ENCODE measurements at places on chromosomes 4 and X. TPM values are rescaled to one million over a fixed set of nuclear protein-coding genes. Genes with fewer than 3 reads are reported as not detected.

Gene SMIM9
- not detected for total RNA-seq

DNA sequence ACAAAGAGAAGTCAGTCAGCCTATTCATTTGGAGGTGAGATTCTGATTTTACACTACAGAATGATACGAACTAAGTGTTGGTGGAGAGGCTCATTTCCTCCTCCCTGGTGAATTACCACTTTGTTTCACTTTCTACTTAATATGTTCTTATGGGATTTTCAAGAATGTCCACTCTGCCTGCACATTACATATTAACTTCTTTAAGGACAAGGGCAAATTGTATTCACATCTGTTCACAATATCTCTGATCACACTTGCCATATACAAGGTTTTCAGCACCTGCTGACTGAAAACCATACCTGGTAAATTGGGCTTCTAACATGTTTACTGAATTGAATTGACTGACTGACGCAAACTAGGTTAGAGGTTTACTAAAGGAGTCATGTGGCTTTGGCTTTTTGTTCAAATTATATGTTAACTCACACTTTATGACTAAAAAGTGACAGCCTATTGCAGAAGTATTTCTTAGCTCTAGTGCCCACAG, 188.4 kb upstream of the MBNL3 start:
- H3K27me3 ChIP-seq: no peaks in the 10 kb centered on the region
- H3K4me1 ChIP-seq: no peaks in the 10 kb centered on the region
- H3K27ac ChIP-seq: no peak overlapping the region
- no peaks in the 10 kb centered on the region for H3K36me3 ChIP-seq
- DNase-seq: no peak

- no peak overlapping the region for H3K27ac ChIP-seq
- no peak overlapping the region for H3K4me3 ChIP-seq
- H3K4me1 ChIP-seq: no peaks in the 10 kb centered on the region
- H3K36me3 ChIP-seq: no peaks in the 10 kb centered on the region
Observed at GRCh38 chrX:118189000-118189399, 72.4 kb upstream of the KLHL13 start.

GRCh38 chr4:158915683-158916241, 146.9 kb downstream of the FNIP2 start:
- no peak for DNase-seq
- H3K27me3 ChIP-seq: no peaks in the 10 kb centered on the region
- peaks cover 1% of the 10 kb centered on the region for H3K36me3 ChIP-seq
- H3K4me1 ChIP-seq: peaks cover 30% of the 10 kb centered on the region

Gene CXorf49B
- not detected for total RNA-seq

Gene ZNF711
- 6.7 TPM for total RNA-seq

GRCh38 chr4:121034017-121034416, 38.3 kb downstream of the NDNF start:
- no peaks in the 10 kb centered on the region for H3K36me3 ChIP-seq
- no peak for DNase-seq
- H3K4me3 ChIP-seq: no peak overlapping the region

All from chondrocyte (in vitro differentiated cells).